Suprapubic skin (tissue), 4 donors: ENCODE measurements at places on chromosomes 5 and 9. TPM values are rescaled to one million over a fixed set of nuclear protein-coding genes. Genes with fewer than 3 reads are reported as not detected.

DNA sequence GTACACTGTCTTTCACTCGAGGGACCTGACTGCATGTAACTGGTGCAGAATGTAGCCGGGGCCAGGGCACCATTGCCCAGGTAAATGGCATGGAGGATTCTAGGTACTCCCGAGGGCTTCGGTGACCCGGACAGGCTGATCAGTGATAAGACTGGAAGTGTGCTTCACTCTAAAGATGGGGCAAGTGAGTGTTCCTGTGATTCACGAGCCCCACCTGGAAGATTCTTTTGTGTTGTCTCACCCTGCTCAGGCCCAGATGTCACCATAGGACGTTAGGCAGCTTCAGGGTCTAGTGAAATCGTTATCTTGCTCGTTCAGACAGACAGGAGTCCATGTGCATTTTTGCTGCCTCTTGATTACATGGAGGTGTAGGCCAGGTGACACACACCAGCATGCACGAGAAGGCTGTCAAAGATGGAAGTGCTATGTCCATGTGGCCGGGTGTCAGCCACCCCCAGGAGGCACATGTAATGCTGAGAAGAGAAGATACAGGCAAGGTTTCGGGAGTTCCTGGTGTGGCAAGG is 73.9 kb downstream of the WNK2 start:
- no peak for DNase-seq

TYRP1 gene
- 79.7 TPM for total RNA-seq

DNA sequence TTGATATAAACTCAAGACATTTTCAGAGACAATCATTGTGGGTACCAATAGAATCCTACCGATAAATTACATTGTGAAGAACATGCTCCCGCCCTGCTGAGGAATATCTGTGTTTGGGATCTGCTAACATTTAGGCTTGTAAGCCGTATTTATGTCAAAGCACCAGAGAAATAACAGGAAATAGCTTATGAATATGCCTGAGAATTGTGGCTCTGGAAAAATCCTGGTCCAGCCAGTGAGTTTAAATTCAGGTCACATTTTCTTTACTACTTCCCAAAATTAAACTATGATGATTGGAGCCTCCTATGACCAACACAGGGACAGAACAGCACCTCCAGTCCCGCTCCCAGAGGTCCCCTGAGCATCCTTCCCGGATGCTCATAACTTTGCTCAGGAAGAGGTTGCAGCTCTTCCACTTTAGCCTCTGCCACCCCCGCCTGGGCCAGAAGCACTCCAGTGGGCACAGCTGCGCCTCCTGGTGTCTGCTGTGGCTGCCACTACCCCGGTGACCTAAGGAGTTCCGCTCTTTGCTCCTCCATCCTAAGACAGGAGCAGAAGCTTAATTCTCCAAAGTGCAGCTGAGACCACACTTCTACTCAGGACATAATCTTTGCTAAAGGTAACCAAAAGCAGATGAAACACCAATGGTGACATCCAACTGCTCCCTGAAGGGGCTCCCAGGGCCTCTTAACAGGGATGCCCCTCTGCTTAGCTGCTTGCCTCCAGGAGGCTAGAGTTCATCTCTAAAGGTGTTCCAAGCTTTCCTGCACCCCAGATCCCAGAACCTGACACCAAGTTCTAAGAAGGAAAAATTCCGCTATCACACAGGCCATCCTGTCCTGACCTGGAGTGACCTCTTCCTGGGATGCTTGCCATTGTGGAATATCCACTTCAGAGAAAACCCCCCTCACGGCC is 58.8 kb downstream of the SLC1A1 start:
- no peak for DNase-seq

GRCh38 chr9:36030871-36031270 is 5.8 kb upstream of the RECK start:
- no peak for DNase-seq

- no peak for DNase-seq
Observed at GRCh38 chr9:115015018-115015635, 84.7 kb upstream of the TNFSF8 start.

- peak; percentile 79 for DNase-seq
Observed at GRCh38 chr5:1983401-1983800, 100.7 kb upstream of the IRX4 start.

DNA sequence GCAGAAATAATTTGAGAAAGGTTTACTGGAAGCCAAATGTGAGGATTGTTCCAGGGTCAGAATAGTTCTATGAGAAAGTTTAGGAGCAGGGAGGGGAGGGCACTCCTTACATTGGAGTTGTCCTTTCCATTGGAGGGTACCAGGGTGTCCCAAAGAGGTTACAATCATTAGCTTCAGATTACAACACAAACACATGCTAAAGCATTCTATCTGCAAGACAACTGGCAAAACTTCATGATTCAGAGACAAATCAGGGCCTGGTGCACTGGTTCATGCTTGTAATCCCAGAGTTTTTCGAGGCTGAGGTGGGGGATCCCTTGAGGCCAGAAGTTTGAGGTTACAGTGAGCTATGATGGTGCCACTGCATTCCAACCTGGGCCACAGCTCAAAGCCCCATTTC is 51.8 kb downstream of the NSUN2 start:
- DNase-seq: peak; percentile 23

DNA sequence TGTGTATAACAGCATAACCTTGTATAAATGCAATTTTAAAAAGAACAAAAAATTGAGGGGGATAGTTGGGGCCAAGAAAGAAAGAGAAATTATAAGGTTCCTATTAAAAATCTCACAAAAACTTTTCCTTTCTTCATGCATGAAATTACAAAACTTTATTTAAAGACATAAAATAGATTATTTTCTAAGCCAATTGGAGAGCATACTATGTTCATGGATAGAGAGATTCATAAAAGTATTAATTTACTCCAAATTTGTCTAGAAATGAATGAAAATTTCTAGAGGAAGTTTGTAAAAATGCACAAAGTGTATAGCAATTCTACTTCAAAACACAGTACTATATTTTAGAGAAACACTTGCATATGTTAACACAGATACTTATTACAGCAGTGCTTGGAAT is 200.4 kb downstream of the PCSK1 start:
- no peak for DNase-seq

ANKRD31 gene
- not detected for total RNA-seq

DNA sequence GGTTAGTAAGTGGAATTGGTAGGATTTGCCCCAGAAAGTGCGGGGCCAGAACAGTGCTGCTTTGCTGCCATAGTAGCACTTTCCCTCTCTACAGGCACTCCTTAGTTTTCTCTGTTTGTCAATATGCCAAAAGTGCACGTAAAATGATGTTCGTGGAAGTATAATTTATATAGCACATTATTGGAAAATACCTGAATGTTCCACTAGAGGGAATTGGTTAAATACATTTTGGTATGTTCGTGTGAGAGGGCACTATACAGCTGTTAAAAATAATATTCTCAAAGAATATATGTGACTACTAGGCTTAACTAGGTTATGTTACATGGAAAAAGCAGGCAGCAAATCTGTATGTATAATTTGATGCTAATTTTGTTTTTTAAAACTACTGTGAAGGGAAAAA is 184.0 kb upstream of the GDNF start:
- DNase-seq: no peak

GRCh38 chr9:77587851-77588250 is 60.3 kb downstream of the GNA14 start:
- DNase-seq: no peak

DNA sequence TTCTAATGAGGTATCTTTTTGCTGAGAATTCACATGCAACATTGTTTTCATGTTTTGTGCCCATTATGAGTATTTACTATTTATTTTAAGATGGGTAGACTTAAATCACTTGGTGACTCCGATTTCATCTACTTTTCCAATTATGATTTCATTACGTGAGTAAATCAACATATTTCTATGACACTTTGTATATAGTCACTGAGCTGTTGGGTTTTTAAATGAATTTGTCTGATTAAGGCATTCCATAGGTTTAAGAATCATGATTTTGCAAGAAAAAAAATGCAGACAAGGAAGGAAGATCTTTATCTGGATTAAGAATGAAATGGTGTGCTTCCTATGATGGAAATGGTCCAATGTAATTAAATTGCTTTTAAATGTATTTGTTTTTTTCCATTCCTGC is 661.9 kb downstream of the ANXA1 start:
- no peak for DNase-seq

DNA sequence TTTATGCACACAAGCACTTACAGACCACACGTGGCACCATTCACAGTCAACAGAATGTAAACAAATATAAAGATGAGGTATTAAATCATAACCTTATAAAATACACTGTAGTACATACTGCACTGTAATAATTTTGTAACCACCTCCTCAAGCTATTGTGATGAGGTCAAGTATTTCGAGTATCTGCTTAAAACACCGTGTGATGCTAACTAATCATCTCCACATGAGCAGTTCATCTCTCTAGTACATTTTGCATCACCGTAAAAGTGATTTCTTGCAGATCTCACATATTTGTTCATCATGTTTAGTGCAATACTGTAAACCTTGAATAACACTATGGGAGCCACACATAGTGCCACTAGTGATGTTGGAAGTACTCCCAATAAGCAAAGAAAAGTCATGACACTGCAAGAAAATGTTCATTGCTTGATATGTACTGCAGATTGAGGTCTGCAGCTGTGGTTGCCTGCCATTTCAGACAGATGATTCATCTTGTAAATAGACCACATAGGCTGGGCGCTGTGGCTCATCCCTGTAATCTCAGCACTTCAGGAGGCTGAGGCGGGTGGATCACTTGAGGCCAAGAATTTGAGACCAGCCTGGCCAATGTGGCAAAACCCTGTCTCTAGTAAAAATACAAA is 44.3 kb downstream of the FOXB2 start:
- no peak for DNase-seq

MYOT gene
- not detected for total RNA-seq

DNA sequence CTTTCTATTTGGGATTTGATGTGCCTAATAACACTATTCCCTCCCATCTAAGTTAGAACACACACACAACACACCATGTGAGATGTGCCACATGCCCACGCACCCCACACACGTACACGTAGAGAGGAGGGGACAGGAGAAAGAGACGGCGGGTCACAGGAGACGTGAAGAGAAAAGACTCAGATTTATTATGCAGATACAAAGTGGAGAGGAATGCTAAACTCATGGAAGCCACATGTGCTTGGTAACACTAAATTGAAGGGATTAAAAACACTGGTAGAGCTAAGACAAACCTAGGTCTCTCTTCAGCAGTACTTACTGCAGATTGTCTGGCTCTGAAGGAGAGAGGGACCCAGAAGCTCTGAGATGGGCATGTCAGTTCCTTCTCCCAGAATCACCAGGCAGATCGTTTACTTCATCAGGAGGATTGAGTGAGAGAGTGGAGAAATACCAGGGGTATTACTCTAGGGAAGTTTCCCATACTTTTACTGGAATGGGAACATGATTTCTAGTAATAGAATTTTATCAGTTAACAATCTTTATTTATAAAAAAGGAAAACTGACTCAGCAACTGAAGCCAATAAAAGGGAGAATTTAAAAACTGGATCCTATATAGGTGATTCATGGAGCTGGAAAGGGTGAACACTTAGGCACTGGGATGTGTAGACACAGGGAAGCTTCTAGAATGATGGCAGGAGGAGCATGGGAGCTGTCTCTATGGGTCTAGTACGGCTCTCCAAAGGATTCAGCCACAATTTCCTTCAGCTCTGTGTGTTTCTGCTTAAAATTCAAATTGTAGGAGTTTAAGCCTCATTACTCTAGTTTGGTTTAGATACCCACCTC is 139.4 kb downstream of the MACIR start:
- no peak for DNase-seq

GRCh38 chr9:88339317-88339716 is 48.9 kb upstream of the SPIN1 start:
- DNase-seq: no peak

BARX1 gene
- total RNA-seq: not detected

PCDHGA11 gene
- 6.9 TPM for total RNA-seq

DNA sequence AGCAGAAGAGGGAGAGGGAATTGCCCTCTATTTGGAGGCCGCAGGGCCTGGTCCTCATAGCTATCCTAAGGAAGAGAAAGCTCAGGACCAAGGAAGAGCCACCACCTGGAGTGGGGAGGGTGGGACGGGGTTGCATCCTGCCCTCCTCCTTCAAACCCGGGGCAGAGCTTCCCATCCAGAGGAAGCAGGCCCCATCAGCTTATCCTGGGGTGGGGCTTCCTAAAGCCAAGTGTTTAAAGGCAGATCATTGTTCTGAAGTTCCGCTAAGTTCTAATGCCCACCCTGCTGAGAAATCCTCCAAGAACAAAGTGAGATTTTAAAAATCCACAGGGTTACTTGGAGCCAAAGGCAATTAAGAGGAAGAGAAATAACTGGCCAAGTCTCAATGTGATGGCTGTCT is 210.3 kb downstream of the C9orf152 start:
- no peak for DNase-seq

DNA sequence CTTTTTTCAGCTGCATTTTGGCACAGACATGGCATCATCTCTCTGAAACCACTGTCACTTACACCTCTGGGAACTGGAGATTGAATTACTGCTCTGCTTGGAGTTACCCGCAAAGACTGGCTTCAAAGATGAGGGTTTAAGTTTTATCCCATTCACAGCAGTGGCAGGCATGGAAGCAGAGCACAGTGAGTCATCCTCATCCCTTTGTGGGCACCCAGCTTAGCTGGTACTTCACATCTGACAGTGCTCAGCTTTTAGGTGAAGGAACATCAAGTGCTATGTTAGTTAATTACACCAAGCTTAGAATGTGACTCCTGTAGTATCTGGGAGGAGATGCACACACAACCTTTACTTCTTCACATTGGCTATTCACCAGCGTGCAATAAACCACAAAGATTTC is 24.8 kb upstream of the ALDH1A1 start:
- DNase-seq: no peak
